ENCODE measurements at places on chromosomes 11 and 22.
A peak's percentile ranks its signal among the peaks of the same experiment; 100 is the strongest.

DNA sequence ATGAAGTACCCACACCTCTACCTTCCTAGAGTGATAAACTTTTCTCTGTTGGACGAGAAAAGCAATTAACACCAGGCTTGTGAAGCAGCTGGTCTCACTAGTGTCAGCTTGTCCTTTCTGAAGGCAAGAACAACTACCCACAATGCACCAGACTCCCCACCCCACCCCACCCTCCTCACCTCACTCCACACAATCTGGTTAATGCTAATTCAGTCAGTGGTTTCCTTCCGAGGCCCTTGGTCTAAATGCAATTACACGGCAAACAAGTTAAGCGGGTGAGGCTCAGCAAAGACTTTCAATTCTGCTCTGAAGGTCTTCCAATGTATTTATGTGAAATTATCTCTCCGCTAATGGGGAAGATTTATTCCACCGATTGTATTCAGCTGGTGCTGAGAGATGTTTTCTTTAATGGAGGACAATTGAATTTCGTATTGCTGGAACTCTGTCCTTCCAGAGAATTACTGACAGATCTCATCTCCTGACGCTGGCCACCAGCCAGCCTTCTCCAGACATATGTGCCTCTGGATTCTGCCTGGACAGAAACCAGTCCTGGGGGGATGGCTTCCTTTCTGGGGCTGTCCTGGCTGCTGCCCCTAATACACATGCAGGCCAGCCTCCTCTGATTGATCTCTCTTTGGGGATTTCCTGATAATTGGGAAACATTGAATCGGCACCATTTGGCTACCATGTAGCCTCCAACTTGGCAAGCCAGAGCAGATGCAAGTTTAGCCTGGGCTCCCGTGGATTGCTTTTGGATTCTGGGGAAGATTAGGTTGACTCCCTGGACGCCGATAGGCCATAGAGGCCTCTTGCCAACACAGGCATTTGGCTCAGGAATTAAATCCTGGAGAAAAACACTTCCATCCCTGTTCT is 165.8 kb upstream of the NARS2 start:
- DNase-seq = no peak

- DNase-seq = no peak
These were observed 171.5 kb downstream of the SBF2 start for GRCh38 chr11:10122326-10123197.

- DNase-seq = no peak
These were observed 1108.7 kb downstream of the BRD1 start for GRCh38 chr22:48718818-48719500.

DNA sequence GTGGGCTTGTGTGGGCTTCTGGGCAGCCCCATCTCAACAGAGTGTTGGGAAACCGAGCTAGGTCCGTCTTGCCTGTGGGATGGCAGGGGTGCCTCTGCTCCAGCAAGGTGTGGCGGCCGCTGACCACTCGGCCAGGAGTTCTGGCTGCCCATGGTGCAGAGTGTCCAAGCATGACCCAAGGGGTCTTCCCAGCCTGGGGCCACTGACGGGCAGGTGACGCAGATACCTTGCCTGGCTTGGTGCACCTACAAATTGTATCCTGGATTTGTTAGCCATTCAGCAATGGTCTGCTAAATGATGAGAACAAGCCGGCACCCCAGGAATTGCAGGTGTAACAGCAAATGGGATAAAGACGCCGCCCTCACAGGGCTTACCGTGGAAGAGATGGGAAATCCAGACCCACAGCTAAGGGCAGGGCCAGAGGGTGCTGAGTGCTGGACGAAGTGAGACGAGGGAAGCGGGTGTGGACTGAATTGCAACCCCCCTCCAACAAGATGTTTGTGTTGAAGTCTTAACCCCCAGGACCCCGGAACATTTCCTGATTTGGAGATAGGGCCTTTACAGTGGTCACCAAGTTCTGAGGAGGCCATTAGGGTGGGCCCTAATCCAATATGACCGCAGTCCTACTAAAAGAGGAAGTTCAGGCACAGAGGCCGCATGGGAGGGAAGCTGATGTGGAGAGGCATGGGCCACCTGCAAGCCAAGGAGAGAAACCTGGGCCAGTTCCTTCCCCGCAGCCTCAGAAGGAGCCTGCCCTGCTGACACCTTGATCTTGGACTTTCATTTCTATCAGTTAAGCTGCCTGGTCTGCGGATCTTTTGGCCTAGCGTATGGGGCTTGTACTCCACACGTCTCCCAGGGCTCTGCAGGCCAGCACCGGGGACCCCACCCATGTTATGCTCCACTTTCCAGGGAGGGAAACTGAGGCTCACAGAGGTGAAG is 45.2 kb upstream of the LINC01488 start:
- DNase-seq = no peak

DNA sequence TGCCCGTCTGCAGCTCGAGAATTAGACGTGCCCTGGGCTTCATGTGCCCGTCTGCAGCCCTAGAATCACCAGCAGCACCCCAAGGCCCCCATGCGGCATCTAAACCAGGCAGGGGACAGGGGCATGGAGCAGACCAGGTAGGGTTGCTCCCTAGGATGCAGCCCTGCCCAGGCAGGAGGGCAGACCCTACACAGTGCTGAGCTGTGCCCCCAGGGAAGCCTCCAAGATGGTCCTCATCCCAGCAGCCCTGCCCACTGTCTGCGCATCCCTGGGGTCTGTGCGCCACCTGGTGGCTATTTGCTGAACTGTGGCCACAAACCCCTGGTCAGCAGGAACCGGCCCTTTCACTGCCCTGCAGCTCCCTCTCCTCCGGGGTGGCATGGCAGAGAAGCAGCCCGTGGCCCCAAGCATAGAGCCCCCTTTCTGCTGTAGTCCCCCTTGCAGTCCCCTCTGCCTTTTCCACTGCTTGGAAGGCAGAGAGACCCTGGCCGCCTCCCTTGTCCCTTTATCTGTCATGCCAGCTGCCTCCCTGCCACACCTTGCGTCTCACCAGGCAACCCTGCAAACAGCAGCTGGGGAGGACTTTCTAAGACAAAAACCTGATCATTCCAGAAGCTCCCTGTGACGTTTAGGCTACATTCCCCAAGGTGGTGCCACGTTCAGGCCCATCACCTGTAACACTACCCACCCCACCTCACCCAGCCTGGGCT is 86.6 kb downstream of the KCNQ1 start:
- peak; percentile 55 for DNase-seq

Measured in kidney capillary endothelial cell (primary cell).